ENCODE measurements at places on chromosomes 2 and 18.

DNA sequence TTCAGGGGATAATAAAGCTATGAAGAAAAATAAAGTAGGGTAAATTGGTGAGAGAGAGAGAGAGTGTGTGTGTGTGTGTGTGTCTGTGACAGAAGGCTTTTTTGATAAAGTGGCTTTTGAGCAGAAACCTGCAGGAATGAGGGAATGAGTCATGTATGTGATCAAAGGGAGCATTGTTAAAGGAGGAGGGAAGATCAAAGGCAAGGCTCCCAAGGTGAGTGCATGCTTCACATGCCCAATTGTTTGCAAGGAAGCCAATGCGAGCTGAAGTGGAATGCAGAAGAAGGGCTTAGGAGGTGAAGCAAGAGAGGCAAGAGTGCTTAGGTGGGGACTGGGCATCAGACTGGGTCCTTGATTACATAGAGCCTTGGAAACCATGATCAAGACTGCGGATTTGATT lies 96.8 kb downstream of the DNAH6 start:
- DNase-seq = no peak

DNA sequence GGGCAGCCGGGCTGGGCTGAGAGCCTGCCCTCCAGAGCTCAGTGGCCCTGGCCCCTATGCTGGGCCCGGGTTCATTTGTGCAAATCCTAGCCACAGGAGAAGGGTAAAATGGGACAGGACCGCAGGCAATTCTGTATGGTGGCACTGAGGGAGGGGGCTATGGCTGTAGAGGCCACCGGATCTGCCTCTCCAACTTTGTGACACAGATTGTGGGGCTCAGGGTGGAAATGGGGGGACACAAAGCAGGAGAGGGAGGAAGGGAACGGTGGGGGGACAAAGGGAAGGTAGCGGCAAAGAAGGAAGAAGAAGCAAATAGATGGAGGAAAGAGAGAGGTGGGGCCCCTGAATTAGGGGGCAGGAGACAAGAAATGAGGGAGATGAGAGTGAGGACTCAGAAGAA lies 201.1 kb downstream of the SMAD2 start:
- DNase-seq = no peak

GRCh38 chr2:206790311-206790935 lies 25.0 kb downstream of the FASTKD2 start:
- no peak for DNase-seq

GRCh38 chr18:27808683-27809082 lies 368.2 kb downstream of the CDH2 start:
- DNase-seq = no peak

DNA sequence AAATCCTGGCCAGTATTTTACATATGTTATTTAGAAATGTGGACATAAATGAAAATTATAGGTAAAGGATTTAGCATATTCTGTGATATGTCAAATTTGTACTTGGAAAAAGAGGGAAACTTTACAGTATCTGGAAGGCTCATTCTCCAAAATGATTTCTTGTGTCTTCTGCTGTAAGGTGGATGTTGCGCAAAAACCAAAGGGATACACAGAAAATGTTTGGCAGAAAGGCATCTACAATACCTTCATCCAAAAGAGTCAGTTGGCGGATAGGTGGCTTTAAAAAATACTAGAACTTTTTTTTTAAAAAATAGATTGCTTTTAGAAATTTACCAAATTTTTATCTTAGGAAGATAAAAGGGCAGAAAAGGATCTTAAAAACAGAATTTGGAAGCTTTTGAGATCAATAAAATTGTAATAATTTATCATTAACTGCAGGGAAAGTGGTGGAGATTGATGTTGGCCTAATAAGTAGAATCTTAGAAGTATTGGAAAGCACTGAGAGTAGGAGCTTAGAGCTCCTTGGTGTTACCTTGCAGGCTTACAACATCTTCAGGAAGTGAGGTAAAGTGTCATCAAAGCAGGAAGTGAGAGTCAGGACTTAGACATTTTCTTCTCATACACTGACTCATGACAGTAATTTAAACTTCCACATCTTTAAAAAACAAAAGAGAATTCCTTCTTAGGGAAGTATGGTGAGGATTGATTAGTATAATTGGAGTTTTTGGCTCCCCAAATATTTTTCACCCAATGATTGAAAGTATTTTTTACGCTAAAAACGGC lies 2.1 kb downstream of the NABP1 start:
- DNase-seq = no peak

DNA sequence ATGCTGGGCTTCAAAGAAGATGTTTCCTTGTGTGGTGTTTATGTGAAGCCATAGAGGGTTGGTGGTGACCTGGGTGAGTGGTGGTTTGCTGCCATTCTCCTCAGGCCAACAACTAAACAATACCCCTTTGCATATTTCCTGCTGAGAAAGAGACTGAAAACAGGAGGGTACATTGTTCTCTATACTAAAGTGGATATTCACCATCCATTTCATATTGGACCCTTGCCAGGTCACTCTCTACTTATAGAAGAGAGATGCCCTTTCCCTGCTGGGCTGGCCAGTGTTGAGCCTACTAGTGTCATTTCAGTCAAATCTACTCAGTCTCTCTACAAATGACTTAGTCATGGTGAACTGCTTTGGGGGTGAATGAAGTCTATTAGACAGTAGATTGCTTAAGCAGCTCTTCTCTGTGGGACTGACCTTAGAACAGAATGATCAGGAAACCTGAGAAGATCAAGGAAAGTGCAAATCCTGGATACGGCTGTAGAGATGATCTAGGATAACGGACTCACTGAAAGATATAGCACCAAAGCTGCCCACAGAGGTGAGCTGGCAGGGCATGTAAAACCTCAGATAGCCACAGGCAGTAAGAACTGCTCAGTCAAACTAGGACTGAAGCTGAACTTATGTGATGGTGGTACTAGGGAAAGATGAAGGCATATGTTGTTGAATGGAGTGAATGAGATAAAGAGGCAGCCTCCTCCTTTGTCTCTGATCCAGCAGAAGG lies 154.9 kb downstream of the MYO3B start:
- DNase-seq = peak; percentile 35

DNA sequence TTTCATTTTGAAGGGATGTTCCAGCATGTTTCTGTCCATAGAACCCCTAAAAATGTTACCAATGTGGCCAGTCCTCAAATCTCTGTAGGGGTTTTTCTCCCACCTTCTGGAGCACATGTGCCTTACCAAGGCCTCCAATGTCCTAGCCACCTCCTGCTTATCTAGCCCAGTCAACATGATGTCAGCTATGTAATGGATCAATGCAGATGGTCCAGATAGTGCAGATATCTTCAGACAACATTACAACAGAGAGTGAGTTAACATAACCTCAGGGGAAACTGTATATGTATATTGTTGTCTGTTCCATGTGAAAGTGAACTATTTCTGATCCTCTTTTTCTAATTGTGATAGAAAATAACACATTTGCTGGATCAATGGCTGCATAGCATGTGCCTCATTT lies 92.7 kb downstream of the MRPS9 start:
- DNase-seq = no peak

DNA sequence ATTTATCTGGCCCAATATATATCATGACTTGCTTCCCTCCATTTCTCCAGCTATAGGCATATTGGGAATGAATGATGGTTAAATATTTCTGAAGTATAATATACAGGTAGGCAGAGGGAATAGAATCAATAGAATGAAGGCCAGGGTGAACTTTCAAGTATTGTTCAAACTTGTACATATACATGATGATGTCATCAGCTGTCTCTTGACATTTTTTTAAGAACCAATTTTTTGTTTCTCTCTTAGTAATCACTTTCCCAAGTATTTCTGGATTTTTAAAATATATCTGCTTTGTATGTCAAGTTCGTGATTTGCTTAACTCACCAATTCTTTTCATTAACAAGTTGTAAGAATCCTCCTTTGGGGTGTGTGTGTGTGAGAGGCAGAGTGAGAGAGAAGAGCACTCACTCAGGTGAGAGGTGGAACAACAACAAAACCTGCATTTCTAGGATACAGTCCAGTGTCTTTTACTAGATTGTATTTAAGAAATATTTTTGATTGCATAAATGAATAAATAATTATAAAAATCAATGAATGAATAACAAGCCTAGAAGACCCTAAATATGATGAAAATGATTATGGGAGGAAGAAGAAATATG lies 1239.1 kb downstream of the LRP1B start:
- DNase-seq = no peak

DNA sequence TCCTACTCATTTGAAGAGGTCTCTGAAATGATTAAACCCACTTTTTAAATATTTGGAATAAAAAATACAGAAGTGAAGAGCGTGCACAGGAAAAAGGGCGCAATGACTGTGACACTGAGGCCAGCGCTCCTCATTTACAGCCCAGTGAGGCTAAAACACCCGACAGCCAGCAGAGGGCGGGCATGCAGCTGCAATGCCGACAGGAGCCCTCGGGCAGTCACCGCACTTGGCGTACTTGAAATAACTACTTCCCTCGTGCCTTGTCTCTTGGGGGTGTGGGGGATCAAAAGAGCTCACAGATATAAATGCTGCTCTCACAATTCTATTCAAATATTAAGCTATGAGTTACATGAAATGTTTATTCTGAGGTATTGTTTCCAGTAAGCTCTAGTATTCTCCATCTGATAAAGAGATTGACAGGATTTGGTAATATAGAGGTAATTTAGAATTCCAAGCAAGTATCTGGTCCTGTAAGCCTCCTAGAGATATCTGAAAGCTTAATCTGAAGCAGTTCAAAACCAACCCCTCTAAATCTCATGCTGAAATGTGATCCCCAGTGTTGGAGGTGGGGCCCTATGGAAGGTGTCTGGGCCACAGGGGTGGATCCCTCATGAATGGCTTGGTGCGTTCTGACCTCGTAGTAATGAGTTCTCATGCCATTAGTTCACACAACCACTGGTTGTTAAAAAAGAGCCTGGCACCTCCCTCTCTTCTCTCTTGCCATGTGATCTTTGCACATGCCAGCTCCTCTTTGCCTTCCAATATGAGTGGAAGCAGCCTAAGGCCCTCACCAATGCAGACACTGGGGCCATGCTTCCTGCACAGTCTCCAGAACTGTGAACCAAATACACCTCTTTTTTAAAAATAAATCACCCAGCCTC lies 93.6 kb downstream of the ZAP70 start:
- DNase-seq = peak; percentile 55

GRCh38 chr2:127715778-127716449 lies 14.6 kb downstream of the SFT2D3 start:
- no peak for DNase-seq

DNA sequence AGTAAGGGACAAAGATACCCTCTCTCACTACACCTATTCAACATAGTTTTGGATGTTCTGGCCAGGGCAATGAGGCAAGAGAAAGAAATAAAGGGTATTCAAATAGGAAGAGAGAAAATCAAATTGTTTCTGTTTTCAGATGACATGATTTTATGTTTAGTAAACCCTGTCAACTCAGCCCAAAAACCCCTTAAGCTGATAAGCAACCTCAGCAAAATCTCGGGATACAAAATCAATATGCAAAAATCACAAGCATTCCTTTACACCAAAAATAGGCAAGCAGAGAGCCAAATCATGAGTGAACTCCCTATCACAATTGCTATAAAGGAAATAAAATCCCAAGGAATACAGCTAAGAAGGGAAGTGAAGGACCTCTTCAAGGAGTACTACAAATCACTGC lies 1130.7 kb upstream of the PIK3C3 start:
- no peak for DNase-seq

DNA sequence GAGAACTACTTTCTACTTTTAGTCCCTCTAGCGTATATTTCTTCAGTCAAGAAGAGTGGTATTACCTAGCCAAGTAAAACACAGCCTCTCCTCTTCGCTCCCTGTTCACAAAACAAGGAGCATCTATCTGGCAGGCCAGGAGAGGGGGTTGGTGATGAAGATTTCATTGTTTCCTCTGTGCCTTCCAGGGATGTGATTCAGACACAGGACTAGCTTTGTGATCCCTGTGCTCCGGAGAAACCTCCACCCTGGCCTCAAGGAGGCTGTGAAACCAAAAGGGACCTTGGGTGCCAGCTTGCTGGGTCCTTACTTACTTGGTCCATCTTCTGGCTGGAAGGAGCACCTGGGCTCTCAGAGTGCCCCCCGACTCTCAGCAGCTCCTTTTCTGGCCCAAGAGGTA lies 5.7 kb downstream of the RHOB start:
- DNase-seq = no peak

DNA sequence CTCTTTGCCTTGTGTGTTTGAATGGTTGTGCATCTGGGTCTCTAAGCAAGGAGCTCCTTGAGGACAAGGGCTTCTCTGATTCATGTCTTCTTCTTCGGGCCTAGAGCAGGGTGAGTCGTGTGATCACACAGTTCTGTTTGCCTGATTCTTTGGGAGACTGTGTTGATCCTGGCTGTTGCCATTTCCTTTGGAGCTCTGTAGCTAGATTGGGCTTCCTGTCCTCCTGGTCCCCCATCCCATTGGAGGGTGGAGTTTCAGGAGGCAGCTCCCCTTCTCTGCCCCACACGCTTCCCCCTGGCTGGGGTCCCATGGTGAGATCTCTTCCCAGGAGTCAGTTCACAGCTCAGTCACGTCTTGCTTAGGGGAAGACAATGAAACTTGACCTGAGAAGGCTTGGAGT lies 92.8 kb downstream of the TRIB2 start:
- no peak for DNase-seq

GRCh38 chr2:217789003-217789735 lies 213.6 kb downstream of the TNS1 start:
- DNase-seq = peak; percentile 55

DNA sequence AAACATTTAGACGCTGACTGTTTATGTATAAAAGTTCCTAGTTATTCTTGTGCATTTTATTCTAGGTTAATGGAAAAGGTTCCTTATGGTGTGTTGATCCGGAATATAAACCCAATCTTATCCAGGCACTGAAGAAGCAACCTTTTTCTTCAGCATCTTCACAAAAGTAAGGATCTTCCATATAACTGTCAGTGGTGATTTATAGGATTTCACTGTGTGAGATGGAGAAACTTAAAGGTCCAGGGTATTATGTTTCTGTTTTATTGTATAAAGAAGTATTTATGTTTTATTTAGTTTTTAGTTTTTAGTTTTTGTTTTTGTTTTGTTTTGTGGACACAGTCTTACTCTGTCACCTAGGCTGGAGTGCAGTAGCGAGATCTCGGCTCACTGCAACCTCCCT lies 171.0 kb upstream of the STON1 start:
- DNase-seq = no peak

- DNase-seq = no peak
Measured at GRCh38 chr2:134224005-134224404, 29.9 kb upstream of the MGAT5 start.

DNA sequence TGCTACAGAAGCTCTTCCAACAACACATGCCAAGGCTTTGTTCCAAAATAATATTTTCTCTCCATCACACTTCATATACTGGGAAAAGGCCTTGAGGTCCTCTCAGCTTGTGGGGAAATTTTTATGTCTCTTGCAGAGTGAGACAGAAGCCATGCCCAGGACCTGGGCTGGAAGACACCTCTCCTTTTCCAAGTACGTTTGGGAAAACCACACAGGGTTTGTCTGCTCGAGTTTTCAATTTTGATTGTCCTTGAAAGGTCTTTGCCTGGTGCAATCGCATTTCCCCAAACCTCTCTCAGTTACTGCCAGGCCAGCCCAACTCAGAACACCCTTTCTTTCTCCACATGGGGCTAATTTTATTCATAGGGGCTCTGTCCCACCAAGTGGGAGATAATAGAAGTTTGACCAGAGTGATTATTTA lies 272.2 kb downstream of the OSR1 start:
- no peak for DNase-seq

- no peak for DNase-seq
Measured at GRCh38 chr2:19158211-19158610, 200.2 kb downstream of the OSR1 start.

- no peak for DNase-seq
Measured at GRCh38 chr18:74219056-74219455, 70.7 kb downstream of the TIMM21 start.
